ENCODE measurements at places on chromosomes 6 and 20.

- DNase-seq, result no peak
Measured at GRCh38 chr6:35046103-35046502, 95.0 kb downstream of the TCP11 start.

DNA sequence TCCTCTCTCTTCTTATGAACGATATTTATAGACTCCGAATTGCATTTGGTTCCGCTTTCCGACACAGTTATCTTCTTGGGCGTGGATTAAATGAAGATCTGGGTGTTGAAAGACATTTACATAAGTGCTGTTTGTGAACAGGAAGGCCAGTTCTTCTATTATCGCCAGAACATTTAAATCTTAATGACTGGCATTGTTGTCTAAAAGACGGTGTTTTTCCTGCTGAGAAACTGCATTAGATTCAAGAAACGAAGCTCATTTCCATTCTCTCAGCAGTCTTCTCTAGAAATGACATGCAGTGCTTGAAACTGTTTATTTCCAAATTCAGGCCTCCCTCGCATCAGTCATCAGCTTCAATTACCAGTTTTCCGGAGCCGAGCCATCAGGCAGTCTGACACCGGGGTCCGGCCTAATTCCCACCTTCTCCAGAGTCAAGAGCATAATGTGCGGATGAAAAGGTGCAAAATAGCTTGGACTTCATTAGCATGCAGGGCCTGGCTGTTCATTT, 16.0 kb downstream of the LINC00237 start:
- DNase-seq, result no peak

GRCh38 chr20:63228806-63229205, 6.9 kb upstream of the BIRC7 start:
- DNase-seq, result no peak

DNA sequence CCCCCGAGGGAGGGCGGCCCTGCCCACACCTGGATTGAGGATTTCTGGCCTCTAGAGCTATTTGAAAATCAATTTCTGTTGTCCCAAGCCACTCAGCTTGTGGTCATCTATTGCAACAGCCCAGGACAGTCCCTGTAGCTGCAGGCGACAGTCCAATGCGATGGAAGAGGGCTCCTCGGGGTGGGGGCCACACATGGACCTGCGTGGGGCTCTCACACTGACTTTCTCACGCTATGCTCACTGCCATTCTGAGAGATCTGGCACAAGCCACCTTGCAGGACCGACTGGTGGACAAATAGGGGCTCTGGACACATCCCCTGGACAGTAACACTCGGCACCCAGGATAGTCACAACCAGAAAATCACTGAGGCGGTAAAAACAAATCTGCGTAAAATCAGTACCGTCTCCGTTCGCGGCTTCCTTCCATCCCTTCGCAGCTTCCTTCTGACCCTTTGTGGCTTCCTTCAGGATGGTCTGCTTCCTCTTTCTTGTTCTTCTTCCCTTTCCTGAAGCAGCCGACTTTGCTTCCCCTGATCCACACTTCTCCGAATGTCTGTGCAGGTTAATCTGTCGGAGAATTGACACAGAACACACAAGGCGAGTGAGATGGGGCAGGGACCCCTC, 21.8 kb downstream of the CTCFL start:
- DNase-seq, result no peak

DNA sequence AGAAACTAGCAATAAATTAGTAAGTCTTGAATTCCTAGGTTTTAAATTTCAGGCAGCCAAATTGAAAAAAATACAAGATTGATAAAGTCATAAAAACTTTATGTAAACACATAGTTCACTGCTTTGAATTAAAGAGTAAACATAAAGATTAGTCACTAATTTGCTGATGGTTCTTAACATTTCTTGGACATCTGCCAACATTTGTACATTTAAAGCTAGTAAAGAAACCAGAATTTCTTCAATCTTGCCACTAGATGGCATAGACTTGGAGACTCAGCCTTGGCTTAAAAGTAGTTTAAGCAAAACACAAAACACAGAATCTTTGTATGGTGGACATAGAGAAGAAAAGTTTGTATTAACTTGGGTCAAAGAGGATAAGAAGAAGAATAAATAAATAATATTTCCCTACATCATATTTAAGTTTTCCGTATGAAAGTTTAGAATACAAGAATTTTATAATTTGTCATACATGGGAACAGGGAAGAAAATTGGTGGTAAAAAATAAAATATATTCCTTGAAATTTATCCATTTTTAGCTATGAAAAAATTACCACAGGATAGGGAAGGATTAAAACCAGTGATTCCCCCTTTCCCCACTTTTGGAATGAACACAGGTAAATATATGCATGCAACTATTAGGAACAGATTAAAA, 41.7 kb upstream of the FAM135A start:
- no peak for DNase-seq

DNA sequence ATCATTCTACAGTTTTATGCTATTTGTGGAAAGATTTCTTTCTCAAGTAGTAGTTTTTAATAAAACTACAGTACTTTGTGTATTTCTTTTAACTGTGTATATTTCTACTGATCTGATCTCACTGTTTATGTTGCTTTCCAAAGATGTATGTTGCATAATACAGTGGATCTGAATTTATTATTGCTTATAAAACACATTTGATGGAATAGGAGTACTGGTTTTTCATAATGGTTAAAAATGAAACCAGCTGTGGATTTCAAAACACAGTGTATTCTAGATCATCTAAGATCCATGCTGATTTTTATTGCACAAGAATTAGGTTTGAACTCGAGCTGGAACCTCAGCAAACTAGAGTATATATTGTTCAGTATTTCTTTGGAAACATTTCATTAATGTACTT, 8.0 kb downstream of the NKX2-4 start:
- DNase-seq, result no peak

GRCh38 chr6:24105191-24105590, 20.8 kb upstream of the NRSN1 start:
- no peak for DNase-seq

DNA sequence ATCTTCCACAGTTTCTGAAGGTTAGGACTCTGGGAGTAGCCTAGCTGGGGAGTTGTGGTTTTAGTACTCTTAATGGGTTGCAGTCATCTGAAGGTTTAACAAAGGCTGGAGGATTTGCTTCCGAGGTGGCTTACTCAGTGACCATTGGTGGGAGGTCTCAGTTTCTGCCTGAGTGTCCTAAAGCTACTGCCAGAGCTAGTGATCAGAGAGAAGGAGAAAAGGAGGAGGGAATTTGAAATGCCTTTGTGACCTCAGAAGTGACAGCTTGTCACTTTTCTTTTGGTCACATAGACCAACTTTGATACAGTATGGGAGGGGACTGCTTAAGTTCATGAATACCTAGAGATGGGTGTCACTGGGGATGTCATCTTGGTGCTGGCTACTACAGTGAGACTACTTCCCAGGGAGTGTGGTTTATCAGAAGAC, 41.3 kb downstream of the NCOA3 start:
- DNase-seq, result no peak

- no peak for DNase-seq
Measured at GRCh38 chr20:61439251-61439650, 187.2 kb downstream of the CDH4 start.

DNA sequence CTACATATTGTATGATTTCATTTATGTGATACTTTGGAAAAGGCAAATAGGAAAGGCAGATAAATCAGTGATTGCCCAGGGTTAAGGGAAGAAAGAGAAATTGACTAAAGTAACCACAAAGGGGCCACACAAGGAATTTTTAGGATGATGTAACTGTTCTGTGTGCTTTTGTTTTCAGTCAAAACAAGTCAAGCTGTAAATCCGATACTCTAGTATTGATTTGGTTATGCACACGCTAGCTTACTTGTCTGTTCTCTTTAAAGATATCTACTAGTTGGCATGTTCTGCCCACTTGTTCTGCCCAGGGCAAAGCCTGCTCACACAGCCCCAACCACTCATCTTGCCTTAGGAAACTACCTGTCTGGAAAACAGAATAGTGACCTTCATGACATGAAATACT, 6.4 kb downstream of the FBXL4 start:
- DNase-seq, result no peak

- no peak for DNase-seq
Measured at GRCh38 chr20:15847196-15847784, 726.0 kb downstream of the KIF16B start.

GRCh38 chr20:17273717-17274116, 46.9 kb downstream of the PCSK2 start:
- DNase-seq, result no peak

GRCh38 chr20:54133434-54134427, 40.1 kb downstream of the CYP24A1 start:
- no peak for DNase-seq
